ENCODE measurements at places on chromosomes 4 and X.

DNA sequence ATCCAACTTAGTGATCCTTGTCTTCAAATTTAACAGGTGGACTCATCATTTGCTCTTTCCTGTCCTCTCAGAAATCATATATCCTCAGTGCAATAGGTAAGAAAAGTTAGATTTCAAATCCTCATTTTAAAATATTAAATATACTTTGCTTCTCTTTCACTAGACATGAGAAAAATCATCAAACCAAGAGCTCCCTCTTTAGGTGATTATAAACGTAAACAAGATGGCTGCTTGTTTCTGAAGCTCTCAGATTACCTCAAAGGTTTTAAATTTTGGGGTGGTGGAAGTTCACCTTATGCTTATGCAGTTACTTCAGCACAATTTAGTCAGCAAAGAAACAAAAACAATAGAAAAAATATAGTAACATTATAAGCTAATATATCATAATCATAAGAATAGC, 27.3 kb downstream of the CSN3 start:
- DNase-seq, result no peak

DNA sequence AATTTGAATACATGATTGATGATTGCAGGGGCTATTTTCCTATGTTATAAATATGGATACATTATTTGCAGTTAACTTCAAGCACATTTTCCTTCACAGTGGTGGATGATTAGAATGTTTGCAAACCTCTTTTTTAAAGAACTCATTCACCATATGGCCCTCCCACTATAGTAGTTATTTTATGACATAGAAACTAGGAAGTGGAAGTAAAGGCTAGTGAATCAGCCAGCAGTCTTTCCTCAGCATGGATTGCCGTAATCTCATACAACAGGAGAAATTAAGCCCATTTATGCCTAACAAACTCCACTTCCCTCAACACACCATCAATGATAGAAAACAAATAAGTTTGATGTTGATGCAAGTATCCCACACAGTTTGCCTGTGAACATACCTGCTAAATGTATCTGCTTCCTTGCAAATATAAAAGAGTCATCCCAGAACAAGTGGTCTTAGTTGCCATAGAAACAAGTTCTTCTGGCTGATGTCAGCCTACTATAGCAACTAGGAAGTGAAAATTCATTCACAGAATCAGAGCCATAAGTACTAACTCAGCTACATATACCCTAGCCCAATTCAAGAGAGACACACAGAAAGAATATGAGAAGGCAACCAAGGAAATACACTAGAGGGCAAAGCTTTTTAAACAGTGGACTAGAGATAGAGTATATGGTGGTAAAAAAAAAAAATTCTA, 100.9 kb upstream of the RADX start:
- no peak for DNase-seq

- peak; percentile 32 for DNase-seq
These were observed 395.2 kb downstream of the MID1IP1 start for GRCh38 chrX:39196192-39197102.

GRCh38 chr4:133156556-133156955, 7.5 kb downstream of the PCDH10 start:
- DNase-seq, result no peak

DNA sequence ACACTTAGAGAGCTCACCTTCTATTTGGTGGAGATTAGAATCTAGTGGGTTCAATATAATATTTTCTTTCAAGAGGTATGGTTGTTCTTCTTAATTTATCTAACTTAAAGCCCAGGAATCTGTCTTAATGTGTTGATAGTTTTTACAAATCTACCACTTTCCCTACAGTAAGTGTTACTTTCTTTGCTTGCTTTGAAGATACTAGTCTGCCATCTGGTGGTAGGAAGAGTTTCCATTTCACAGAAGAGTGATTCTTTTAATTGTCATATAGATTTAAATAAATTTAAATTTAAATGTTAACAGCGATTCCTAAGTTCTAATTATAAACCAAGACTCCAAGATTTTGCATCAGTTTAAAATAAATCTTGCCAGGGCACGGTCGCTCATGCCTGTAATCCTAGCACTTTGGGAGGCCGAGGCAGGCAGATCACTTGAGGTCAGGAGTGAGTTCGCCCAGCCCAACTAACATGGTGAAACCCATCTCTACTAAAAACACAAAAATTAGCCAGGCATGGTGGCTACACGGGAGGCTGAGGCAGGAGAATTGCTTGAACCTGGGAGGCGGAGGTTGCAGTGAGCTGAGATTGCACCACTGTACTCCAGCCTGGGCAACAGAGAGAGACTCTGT, 43.5 kb downstream of the NUDT9 start:
- DNase-seq, result no peak

GRCh38 chr4:6909970-6910339, 329 bp downstream of the TBC1D14 start:
- no peak for DNase-seq

DNA sequence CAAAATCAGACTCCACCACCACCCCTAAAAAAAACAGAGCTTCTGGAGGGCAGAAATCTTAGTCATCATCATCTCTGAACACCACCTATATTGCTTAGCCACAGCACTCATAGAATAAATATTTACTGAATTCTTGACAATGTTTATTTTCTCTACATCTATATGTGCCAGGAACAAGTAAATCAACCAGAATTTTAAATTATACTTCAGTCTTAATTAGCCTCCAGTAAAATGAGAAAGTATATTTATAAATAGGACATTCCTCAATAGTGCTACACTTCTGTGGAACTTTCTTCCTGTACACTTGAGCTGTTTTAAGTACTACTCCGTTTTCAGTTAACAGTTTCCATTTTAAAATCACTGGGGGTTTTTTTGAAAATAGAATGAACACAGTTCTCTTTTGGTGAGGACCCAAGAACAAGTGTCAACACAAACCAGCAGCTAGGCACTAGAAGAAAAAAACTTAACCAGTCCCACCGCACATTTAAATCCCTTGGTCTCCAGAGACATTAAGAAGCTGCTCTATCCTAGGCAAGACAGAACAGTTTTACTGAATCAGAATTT, 25.5 kb downstream of the SMIM14 start:
- no peak for DNase-seq

DNA sequence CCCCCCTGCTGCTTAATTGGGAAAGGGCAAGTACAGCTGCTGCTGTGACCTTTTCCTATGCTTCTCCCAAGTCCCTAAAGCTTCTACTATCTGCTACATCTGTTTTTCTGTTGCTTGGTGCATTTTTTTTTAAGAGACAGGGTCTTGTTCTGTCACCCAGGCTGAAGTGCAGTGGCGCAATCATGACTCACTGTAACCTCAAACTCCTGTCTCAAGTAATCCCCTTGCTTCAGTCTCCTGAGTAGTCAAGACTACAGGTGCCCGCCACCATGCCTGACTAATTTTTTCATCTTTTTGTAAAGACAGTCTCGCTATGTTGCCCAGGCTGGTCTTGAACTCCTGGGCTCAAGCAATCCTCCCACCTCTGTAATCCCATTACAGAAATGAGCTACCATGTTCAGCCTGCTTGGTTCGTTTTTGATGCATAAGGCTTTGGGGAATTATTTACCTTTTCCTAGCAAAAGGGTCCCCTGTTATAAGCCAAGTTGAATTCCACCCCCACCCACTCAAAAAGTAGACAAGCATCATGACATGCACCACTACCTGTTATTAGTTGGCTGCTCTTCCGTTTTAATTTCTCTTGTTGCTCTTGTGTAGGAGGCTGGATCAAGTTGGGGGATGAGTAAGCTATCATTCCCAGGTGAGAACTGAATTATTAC, 39.6 kb downstream of the DGKK start:
- DNase-seq, result no peak

- DNase-seq, result no peak
These were observed 80.5 kb upstream of the LNX1 start for GRCh38 chr4:53671757-53672156.

DNA sequence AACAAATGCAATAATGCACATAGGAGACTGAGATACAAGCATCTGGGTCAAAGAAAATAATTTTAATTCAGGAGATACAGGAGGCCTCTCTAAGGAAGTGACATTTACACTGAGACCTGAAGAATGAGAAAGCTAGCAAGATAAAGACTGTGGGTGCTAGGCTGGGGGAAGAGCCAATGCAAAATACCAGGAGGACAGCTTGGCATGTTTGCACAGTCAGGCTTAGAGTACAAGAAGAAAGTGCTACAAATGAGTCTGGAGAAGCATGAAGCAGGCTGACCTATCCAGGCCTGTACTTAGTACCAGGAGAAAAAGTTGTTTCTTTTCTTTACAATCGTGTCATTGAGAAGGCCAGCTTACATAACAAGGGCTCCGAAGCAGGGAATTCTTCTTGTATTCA, 56.9 kb downstream of the GABRB1 start:
- no peak for DNase-seq
